Astrocyte (in vitro differentiated cells and primary cell): ENCODE measurements at places on chromosomes 2 and 18. TPM values are rescaled to one million over a fixed set of nuclear protein-coding genes. Genes with fewer than 3 reads are reported as not detected.

The MATN3 gene
- 11.4 and 13.3 TPM in 2 replicates for total RNA-seq

The HDHD2 gene
- total RNA-seq, result 23.5 and 24.2 TPM in 2 replicates

The ALPI gene
- not detected in 2 replicates for total RNA-seq

- H3K27ac ChIP-seq, result no peak overlapping the region
- H3K4me3 ChIP-seq, result no peak overlapping the region
- no peaks in the 10 kb centered on the region for H3K4me1 ChIP-seq
- no peaks in the 10 kb centered on the region for H3K36me3 ChIP-seq
These were observed 30.4 kb upstream of the TNS1 start for GRCh38 chr2:218033208-218033589.

DNA sequence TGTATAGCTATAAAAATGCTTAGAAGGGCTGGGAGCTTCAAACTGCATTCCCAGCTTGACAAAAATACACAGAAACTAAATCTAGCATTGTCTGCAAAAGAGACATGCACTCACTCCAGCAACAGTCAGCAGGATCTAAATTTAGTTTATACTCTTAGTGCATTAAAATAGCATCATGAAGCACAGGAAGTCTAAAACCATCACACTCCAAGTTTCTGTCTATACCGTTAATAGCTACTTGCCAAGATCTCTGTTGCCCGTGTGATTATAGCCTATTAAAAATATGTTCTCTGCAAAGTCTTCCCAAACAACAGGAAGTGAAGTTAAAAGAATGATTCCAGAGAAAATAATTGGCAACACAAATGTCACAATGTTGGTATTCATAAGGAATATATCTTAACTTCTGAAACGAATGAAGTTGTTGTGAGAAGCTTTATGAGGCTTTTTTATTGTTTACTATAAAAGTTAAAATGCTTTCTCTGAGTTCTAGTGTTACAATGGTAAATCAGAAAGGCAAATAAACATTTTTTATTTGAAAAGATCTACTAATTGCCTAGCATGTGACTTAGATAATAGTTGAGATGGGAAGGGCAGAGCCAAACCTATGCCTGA, 184.2 kb downstream of the ZNF385B start:
- no peak overlapping the region for H3K4me3 ChIP-seq
- H3K27ac ChIP-seq, result no peak overlapping the region
- H3K4me1 ChIP-seq, result no peaks in the 10 kb centered on the region
- H3K27me3 ChIP-seq, result no peaks in the 10 kb centered on the region
- no peaks in the 10 kb centered on the region for H3K36me3 ChIP-seq
- DNase-seq, result no peak

- no peak for DNase-seq
- H3K27me3 ChIP-seq, result peaks cover 53% of the 10 kb centered on the region
- H3K36me3 ChIP-seq, result no peaks in the 10 kb centered on the region
- H3K4me3 ChIP-seq, result no peak overlapping the region
- H3K27ac ChIP-seq, result no peak overlapping the region
These were observed 250.5 kb downstream of the TFCP2L1 start for GRCh38 chr2:121034551-121034950.
